ENCODE measurements at places on chromosomes 2 and 18. TPM values are rescaled to one million over a fixed set of nuclear protein-coding genes. Genes with fewer than 3 reads are reported as not detected.

DNA sequence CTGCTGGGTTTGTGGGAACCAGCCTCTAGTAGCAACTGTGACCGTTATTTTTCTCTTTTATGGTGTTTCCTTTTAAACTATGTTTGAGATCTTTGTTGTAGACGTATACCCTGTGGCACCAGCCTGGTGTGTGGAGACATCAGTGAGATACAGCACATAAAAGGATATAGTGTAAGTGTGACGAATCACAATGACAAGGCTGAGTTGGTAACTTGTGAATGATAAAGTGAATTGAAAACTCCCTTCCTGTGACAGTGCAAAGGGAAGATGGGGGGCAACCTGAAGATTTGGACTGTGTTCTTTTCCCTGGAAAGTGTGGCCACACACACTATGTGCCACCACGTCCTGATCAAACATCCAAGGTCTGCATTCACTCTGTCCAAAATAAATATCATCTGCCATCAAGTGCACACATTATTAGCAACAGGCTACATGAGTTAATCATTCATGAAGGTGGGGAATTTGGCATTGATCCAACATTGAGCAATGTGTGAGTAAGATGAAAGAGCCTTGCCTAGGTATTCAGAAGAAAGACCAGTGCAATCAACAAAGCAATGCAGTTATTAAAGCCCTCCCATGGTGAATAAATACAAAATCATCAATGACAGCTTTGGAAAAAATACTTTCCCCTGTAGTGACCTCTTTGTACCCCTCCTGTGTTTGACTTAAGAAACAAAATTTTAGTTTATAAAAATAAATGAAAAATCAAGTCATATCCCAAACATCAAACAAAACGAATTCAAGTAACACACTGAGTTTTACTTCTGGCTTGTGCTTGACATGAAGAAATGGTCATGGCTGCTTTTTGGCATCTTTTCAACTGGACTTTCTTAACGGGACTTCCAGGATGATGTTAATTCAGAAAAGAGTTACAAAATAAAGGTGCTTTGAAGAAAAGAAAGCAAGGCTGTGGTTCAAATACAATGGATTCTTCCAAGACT is 1280.5 kb upstream of the ZEB2 start:
- DNase-seq: no peak

DNA sequence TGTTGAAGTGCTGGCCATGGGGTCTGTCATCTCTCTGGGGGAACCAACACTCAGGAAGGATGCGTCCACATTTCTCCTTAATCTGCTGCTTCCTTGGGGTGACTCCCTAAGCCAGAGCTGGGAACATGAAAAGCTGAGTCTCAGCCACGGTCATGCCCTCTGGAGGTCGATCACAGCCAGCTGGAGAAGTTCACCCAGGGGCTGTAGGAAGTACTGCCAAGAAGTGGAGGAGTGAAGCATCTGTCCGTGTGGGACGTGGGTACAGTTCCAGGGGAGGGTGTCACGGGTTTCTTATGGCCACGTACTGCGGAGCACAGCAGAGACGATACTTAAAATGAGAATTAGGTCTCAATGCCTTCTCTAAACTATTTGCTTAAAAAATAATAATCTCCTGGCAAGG is 42.4 kb upstream of the IGFBP2 start:
- DNase-seq: peak; percentile 71

GRCh38 chr18:63975628-63976027 is 5.7 kb downstream of the SERPINB8 start:
- DNase-seq: no peak

- no peak for DNase-seq
Measured at GRCh38 chr2:98569197-98569793, 39.0 kb downstream of the COA5 start.

- no peak for DNase-seq
Measured at GRCh38 chr2:239208465-239209180, 192.2 kb downstream of the HDAC4 start.

GRCh38 chr2:31967790-31968189 is 43.0 kb downstream of the MEMO1 start:
- no peak for DNase-seq

Gene GPD2
- 29.1 TPM for total RNA-seq
